ENCODE measurements at places on chromosomes 11 and 22.

GRCh38 chr11:85627332-85627997 lies at the start of gene DLG2:
Gene DLG2, minus strand, starts transcription at chr11:85627344.
- DNase-seq: no peak

- DNase-seq: no peak
These were observed 60.3 kb downstream of the NECTIN1 start for GRCh38 chr11:119668676-119669075.

- DNase-seq: peak; percentile 19
These were observed 33.7 kb downstream of the GNB1L start for GRCh38 chr22:19820880-19821522.

- DNase-seq: no peak
These were observed 73.8 kb downstream of the FAM76B start for GRCh38 chr11:95715777-95716241.

- DNase-seq: peak; percentile 73
These were observed 115.0 kb downstream of the MN1 start for GRCh38 chr22:27686534-27686933.

DNA sequence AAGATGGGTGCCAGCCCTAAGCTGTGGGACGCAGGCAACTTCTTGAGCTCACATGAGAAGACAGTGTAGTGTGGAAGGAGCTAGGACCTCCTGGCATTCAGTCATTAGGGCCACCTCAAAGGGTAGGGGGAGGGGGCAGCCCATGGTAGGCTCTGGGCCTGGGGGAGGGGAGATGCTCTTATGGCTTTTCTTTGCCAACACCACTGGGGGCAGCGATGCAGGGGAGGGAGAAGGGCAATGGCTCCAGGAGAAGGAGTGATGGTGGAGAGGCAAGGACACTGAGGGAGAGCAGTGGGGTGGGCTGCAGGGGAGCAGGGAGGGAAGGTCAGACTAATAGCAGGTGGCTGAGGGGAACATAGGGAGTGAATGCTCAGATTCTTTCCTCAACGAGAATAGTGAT lies 63.3 kb upstream of the SUSD2 start:
- no peak for DNase-seq

GRCh38 chr22:18156878-18157713 lies 7.1 kb downstream of the USP18 start:
- peak; percentile 90 for DNase-seq

DNA sequence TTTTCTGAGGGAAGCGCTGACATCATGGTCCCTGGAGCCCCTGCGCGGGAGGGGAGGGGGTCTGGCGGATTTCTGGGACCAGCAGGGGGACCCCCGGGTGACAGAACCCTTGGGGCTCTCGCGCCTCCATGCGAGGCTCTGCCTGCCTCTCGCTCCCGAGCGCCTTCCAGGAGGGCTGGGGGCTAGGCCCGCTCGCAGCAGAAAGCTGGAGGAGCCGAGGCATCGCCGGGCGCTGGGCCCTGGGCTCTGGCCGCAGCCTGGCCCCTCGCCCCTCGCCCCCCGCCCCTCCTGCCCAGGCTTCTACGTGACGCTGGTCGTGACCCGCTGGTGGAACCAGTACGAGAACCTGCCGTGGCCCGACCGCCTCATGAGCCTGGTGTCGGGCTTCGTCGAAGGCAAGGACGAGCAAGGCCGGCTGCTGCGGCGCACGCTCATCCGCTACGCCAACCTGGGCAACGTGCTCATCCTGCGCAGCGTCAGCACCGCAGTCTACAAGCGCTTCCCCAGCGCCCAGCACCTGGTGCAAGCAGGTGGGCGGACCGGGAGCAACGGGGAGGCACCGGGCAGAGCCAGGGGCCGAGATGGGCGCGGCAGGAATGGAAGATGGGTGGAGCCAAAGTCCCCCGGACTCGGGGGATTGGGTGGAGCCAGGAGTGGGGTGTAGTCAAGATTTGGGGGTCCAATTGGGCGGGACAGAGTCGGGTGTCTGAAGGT lies 5.4 kb downstream of the BEST1 start:
- DNase-seq: no peak

DNA sequence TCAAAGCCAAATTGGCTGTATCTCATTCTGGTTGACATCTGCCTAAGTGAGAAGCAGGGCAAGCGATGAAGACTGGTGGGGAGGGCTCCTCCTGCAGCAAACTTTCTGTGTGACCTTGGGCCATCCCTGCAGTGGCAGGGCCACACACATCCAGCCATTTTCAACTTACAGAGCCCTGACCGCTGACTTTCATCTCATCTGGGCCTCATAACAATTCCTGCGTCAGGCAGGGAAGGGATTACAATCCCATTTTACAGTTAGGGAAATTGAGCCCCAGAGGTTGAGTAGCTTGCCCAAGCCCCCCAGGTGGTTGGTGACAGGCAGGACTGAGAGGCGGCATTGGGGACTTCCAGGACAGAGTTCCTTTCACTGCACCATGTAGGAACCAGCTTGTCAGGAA lies 21.9 kb downstream of the TPBGL start:
- peak; percentile 9 for DNase-seq

GRCh38 chr11:72969894-72970335 lies 155.7 kb downstream of the ATG16L2 start:
- DNase-seq: no peak

- DNase-seq: peak; percentile 56
These were observed 3.8 kb downstream of the APOL3 start for GRCh38 chr22:36156515-36157419.

All from posterior cingulate gyrus (tissue), 11 donors.